ENCODE measurements at places on chromosomes 3 and 15.

- no peak for DNase-seq
Observed at GRCh38 chr3:133271539-133271938, 128.3 kb upstream of the BFSP2 start.

GRCh38 chr3:119343719-119344118 is 49.5 kb downstream of the ARHGAP31 start:
- DNase-seq = no peak

DNA sequence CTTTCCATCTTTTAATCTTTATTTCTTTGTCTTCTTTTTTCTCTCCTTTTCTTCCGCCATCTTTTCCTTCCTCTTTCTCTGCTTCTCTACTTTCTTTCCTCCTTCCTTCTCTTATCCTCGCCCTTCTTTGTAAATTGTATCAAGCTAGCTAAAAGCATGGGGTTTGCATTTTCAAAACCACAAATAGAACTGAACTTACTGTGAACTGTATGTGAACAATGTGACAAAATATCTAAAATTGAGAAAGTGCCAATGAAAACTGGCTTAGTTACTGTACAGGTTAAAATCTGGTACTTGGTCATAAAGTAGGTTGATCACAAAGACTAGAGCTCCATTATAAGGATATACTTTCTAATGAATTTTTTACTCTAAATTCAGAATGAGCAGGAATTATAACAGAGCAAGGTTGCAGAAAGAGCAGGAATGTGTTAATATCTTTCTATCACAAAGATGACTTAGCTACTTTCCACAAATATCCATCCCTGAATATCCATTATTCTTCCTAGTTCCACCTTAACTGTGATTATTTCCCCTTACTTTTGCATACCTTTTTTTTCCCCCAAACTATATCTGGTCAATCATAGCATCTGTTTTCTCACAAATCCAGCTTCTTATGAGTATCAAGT is 122.4 kb downstream of the LSAMP start:
- DNase-seq = no peak

DNA sequence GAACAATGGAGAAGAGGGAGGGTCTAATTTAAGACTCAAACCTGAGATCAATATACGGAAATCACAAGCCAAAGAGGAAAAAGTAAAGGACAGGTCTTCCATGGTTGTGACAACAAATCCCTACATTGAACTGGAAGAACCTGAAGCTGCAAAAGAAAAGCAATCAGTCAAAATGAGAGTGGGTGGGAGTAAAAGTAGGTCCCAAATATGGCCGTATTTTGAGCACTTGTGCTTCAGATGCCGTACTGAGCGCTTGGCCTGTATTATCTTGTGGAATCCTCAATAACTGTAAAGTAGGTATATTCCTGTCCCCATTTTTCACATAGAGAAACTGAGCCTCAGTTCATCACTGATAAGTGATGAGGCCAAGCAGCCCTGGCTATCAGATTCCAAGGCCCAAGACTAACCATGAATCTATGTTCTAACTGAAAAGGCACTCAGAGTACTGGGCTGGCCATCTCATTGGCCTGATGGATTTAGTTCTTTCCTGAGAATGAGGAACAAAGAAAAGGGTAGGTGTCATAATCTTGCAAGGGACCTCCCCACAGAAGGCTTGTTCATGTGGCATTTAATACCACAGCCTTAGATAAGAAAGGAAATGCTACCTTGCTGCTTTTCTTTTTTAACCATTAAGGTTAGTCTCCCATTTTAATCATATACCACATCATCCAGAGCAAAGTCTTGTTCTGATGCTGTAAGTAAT is 52.5 kb downstream of the LRRN1 start:
- DNase-seq = no peak

- no peak for DNase-seq
Observed at GRCh38 chr15:75891895-75892294, 11.8 kb upstream of the FBXO22 start.

GRCh38 chr3:100268156-100268555 is 7.4 kb downstream of the TBC1D23 start:
- DNase-seq = no peak

GRCh38 chr3:12352253-12352652 is 63.4 kb downstream of the PPARG start:
- DNase-seq = no peak

DNA sequence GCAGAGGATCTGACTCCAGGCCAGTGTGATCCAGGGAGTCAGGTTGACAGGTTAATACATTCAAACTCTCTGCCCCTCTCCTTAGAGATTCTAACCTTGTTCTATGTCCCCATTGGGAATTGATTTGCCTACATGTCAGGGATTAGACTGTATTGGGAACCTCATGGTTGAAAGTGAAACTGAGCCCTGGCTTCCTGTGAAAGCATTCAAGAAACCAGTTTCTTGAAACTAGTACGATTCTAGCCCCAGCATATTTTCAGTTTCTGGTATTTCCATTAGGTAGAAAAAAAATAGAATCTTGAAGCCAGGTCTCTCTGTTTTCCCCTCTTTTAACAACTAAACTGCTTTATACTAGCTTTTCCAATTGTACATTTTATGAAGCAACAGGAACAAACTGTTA is 140.4 kb upstream of the ABI3BP start:
- no peak for DNase-seq

DNA sequence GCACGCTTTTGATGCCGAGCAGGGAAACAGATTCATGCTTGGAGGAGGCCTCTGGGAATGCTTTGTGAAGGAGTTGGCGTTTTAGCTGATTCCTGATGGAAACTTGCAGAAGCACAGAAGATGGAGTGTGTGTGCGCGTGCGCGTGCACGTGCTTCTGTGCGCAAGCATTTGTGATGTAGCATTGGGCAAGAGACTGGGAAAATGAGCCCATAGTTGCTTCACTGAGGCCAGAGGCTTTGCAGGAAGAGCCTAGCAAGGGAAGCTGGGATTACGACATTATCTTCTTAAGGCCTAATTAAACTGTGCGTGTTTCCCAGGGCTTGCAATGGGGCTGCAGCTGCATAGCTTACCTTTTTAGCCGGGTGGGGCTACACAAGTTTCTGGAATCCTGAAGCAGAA is 18.1 kb upstream of the AGBL1 start:
- no peak for DNase-seq

DNA sequence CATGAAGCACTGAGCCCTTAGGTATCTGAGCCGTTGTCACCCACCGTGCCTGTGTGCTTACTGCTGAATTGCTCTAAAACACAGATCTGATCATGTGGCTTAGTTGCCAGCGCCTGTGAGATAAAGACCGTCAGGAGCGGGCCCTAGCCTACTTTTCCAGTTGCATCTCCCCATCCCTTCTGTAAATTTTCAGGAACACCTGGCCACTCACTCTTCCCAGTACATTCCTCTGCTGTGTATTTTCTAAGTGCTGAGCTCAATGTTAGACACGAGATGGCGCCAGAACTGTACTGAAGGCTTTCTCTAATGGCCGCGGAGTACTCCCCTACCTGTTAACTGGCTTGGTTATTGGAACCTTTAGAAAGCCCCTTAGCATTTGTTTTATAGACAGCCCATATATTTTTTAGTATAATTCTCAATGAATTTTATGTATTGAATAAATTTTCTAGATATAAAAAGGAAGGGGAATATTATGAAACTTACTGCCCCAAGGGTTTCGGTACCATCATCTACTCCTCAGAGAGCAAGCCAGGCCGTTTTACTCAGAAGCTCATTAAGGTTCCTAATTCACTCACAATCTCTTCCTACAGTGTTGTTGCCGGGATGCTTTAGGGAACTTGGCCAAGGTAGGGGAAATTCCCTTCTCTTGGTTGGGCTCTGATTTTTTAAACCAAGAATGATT is 16.7 kb upstream of the WNT7A start:
- DNase-seq = peak; percentile 81

DNA sequence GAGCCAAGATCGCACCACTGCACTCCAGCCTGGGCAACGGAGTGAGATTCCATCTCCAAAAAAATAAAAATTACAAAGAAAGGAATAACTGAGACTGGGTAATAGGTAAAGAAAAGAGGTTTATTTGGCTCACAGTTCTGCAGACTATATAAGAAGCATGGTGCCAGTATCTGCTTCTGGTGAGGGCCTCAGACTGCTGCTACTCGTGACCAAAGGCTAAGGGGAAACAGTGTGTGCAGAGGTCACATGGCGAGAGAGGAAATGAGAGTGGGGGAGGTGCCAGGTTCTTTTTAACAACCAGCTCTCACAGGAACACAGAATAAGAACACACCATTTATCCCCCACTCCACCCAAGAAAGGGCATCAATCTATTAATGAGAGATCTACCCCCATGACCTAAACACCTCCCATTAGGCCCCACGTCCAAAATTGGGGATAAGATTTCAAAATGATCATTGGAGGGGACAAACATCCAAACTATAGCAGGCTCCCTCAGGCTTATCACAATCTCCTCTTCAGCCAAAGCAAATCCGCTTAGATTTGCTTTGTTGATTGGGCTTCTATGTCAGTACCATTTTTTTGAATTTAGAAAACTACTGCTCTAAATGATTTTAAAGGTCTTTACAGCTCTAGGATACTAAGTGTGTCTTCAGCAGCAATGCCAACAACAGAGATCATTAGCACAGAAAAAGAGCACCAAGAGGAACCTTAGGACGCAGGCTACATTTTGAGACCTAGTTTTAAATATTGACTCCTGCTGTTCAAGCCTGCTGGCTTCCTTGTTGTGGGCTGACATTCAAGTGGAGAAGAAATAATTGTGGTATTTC is 84.2 kb upstream of the TBL1XR1 start:
- DNase-seq = no peak

- no peak for DNase-seq
Observed at GRCh38 chr3:39716849-39717248, 92.6 kb upstream of the MYRIP start.

- DNase-seq = no peak
Observed at GRCh38 chr3:177494216-177494615, 296.9 kb upstream of the TBL1XR1 start.

DNA sequence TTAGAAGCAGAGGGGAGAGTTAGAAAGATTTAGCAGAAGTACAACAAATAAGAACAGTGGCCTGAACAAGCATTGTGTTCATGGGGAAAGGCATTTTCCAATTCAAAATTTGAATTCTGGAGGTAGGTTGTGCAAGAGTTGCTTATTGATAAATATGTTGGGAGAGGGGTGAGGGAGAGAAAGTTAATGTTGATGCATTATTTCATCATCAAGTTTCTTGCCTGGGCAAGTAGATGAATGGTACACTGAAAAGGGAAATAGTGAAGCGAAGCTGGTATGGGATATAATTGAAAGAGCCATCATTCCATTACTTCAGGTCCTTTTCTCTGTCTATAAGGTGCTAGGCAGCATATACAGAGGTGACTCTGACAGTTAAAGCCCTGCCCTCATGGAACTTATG is 288.9 kb upstream of the GBE1 start:
- no peak for DNase-seq

GRCh38 chr3:171822431-171823106 is 12.3 kb upstream of the PLD1 start:
- DNase-seq = no peak

GRCh38 chr15:80779658-80780415 is 667 bp downstream of the CEMIP start:
- DNase-seq = no peak

DNA sequence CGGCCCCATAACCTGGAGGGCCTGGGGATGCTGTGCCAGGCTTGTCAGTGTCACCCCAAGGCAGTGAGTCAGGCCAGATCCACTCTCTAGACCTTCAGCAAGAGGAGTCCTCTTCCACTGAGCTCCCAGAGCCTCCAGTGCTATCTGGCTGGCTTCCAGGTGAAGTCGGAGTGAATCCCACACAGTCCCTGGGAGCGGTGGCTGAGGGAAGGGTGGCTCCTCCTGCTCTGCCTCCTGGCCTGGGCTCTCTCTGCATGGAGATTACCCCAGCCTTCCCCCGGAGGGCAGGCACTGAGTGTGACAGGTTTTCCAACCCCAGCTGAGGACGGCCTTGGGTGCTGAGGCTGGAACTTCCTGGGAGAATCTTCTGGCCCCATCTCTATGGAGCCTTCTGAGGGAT is 82.7 kb downstream of the EPHB1 start:
- DNase-seq = no peak

- DNase-seq = no peak
Observed at GRCh38 chr3:77169823-77170222, 129.9 kb downstream of the ROBO2 start.

- DNase-seq = no peak
Observed at GRCh38 chr3:139634111-139634635, 43.6 kb downstream of the NMNAT3 start.

GRCh38 chr3:35946121-35946853 is 307.0 kb downstream of the ARPP21 start:
- peak; percentile 34 for DNase-seq

- DNase-seq = no peak
Observed at GRCh38 chr15:80163217-80163616, 10.4 kb downstream of the FAH start.

DNA sequence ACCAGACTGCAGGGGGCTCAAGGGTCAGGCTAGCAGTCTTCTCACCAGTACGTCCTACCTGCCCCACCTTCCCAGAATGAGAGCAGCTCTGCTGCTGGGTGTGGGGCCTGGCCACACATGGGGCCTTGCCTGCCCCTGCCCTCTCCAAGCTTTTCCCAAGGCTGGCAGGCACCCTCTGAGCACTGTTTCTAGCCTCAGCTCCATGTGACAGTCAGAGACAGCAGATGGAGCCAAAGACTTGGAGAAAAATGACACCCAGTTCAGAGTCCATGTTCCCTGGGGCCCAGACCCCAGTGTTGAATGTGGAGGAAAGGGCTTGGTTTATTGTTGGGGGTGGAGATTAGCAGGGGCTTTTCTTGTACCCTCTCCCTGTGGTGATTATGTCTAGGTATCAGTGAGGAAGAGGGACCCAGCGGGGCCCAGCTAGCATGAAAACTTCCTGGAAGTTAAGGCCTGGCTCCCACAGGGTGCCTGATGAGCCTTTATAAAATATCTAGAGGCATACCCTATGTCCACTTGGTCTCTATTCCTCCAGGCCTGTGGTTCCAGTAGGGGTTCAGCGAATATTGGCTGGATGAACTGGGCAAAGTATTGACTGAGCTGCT is 153.8 kb downstream of the EEFSEC start:
- no peak for DNase-seq

DNA sequence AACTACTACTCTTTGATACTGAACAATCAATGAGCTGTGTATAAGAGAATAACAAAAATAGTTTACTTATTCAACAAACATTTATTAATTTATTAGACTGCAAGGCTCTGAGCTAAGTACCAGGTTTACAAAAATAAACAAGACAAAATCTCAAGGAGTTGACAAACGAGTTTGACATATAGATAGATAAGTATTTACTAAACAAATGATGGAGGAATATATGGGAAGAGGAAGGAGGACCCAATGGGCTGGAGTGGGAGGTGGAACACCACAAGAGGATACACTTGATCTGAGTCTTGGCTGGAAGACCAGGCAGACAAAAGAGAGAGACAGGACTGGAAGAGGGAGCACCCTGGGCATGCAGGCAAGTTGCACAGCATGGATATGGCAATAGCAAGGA is 47.5 kb upstream of the FSIP1 start:
- no peak for DNase-seq

DNA sequence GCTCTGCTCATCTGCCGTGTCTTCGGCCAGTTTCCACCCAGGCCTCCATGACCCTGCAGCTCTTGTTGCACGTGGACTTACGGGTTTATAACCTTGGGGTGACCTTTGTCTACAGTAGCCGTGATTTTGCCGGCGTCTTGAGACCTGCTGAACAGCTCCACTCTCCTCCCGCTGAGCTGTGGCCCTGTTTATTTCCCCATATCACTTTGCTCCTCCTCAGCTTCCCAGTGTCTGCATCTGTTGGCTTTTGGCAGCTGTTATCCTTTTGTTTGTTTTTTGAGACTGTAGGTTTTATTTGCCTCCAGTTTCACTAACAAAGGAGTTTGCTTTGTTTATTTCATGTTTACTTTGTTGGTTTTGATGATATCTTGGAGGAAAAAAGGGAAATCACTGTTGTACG is 29.3 kb upstream of the SLC28A1 start:
- DNase-seq = no peak

Data from left kidney (tissue), 8 donors.